Lower leg skin (tissue), 4 donors: ENCODE measurements at places on chromosomes 7 and 10.

DNA sequence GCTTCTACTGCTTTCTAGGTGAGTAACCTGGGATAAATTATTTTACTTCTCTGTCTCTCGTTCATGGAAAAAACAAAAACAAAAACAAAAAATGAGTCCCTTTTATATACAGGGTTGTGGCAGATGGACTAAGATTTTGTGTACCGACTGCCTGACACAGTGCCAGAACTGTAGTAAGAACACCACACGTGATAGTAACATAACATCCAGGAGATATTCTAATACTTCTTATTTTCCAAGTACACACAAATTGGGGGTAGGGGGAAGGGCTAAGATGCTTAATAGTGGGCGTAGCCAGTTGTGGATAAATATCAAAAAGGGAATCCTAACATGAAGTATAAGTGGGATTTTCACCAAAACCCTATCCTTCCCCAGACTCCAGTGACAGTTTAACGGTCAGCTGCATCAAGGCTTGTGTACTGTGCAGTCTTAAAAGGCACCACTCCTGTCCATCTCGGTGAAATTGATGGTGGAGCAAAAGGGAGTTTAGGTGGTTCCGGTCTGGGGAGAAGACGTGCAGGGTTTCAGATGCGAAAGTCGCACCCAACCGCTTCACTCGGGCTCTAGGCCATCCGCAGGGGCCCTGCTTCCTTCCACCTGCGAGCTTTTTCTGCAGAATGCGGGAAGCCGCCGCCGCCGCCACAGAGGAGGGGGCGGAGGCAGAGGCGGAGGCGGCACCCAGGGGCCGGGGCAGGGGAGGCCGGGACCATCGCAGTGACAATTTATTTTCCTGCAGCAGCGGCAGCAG, at the start of gene STAMBPL1:
TSS of gene STAMBPL1 (plus strand) at position 712 of the 748 bp plus-strand sequence. CDS start 21,464 bp downstream, outside the sequence.
- peak; percentile 92 for DNase-seq

DNA sequence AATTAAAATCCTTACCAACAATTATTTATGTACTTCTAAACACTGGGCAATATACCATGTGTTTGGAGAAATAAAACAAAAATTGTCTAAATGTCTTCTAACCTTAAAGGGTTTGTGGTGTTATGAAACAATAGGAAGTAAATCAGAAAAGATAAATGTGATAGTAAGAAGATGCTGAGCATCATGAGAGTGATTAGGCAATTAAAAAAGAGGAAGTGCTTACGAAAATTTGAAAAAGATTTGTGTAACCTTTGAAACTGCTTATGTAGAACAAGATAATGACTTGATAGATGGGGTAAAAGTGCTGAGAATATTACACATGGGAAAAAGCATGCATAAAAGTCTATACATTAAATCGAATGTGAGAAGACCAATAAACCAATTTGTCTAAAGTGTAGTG, 573.4 kb upstream of the CNTNAP2 start:
- DNase-seq = no peak

DNA sequence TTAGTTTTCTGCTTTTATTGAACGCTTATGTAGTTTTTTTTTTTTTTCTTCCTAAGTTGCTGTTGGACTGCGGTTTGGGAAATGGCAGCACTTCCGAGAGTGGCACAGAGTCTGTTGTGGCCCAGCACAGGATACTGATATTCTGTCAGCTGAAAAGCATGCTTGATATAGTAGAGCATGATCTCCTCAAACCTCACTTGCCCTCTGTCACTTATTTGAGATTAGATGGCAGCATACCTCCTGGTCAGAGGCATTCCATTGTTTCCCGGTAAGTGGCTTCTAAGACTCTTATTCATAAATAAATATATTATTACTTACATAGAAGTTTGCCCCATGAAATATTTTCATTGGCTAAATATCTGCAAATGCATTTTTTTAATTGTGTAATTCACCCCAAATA, 101.1 kb downstream of the BTAF1 start:
- no peak for DNase-seq

GRCh38 chr7:7889791-7890568, 78.6 kb upstream of the GLCCI1 start:
- no peak for DNase-seq

DNA sequence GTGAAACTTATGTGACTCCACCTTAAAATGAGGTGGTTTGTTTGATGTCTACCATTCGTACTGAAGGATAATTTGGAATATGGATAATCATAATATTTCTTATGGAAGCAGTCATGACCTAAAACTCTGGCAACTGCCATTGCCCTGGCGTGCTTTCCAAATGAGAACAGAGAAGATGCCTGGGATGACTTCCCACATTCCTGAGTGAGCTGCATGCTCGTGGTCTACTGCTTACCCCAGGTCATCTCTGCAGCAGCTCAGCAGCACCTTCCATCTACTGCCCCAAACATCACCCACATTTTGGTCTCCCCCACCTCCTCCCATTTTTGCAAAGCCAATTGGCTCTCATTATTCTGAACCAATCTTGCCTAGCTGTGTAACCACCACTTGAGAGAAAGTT, 40.1 kb downstream of the LYZL1 start:
- no peak for DNase-seq

DNA sequence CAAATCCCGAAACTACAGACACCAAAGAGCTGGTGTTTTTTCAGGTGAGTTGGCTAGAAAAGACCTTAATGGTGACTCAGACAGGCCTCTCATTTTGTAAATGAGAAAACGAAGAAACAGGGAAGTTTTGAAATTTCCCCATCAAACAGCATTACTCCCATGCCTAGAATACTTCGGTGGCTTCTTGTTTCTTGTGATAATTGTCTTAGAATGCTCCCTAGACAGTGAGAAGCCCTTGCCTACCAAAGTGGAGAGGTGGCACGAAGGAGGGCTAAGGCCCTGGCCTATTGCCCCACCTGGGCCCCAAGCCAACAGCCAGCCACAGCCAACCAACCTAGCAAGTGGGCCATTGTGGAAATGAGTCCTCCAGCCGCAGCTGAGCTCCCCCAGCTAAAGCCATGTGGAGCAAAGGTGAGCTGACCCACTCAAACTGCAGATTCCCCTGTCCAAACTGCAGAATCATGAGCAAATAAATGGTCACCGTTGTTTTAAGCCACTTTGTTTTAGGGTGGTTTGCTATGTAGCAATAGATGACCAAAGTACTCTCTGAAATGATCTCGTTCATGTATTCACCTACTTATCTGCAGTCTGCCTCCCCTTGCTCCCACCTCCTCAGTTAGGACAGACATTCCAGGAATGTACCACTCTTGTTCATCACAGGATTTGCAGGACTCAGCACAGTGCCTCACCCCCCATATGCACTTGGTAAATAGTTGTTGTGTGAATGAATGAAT, 97.7 kb upstream of the FGFR2 start:
- DNase-seq = no peak

DNA sequence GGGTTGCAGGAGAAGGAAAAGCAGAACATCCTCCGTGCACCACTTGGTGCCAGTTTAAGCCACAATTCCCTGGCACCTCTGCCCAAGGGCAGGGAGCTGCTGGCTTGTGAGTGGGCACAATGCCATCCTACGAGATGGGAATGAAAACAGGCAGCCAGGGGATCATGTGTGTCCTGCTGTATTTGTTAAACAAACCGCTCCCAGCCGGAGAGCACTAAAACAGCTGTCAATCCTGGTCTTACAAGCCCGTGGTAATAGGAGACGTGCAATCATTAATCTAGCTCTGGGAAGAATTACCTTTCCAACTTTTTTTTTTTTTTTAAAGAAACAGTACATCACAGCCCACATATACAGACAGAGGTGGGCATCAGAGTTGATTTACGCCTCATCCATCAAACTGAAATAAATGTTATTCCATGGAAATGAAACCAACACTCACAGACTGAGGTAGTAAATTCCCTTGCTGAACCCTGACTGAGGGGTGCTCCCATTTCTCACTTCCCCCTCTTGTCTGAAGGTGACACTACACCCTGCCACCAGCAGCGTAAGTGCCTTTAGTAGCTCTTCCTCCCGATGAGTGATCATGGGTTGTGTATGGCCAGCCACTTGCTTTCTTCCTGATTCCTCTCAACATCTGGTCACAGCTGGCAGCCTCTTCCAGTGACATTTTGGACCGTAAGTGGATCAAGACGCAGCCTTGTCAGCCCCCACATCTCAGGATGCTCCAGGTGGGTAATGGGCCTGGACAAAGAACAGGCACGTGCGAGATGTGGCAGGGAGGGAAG, 143.8 kb downstream of the TEX36 start:
- no peak for DNase-seq

GRCh38 chr10:45278860-45279498, 36.4 kb downstream of the OR13A1 start:
- DNase-seq = no peak

DNA sequence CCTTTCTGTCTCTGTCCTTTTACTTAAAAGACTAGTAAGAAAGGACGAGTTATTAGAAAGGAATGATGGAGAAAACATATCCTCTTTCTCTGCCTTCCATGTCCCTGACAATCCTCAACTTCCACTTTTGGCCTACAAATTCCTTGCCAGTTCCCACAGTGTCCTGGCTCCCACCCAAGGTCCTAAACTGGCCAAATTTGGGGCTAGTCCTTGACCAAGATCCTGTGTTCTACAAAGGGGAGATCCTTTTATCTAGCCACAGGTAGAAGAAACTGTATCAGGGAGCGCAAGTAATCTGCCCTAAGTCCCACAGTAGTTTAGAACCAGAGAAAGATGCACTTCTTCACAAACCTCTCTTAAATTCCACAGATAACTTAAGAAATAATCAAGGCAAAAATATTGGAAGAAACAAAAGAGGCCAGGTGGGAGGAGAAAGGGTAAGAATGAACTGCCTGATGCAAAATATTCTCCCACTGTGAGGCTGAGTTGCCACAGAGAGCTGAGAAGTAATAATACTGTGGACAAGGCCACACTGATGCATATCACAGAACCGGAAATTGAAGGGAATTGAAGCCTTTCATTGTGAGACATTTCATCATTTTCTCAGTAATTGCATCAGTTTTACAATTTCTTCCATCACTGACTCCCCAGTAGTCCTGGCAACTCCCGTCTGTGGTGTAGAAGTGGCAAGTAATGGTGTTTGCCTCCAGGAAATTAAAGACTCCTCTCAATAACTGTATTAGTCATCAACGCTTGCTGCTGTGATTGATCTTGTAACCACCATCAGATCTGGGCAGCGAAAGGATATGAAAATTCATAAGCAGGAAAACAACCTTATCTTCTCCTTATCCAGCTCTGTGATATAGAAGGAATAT, 47.2 kb downstream of the DNAJC12 start:
- no peak for DNase-seq

GRCh38 chr7:4722960-4723630, 41.0 kb downstream of the FOXK1 start:
- no peak for DNase-seq

- DNase-seq = no peak
Observed at GRCh38 chr7:131456338-131456737, 100.1 kb downstream of the PODXL start.

DNA sequence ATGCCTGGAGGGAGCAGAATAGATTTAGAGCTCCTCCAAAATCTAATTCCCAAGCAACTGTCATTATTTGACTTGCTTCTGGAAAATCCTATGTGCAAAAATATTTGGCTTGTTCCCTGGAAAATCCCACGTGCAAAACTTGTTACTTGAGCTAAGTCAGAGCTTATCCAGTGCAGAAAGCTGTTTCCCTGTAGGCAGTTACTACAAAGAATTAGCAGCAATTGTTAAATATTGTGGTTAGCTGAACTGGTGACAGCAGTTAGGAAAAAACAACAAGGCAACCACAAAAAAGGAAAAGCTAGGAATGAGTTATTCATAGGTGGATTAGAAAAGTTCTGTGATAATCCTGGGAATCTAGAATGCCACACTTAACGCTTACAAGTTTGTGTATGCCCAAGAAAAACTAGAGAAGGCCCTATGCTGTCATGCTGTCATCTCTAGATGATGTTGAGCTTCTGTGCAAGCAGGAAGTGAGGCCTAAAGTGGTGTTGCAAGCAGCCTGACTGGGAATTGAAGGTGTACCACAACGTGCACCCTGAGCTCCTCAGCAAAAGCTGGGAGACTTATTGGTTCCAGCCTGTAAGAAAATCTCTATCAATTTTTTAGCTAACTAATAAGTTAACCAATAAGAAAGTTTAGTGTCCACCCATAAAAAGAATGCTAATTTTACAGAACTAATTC, 738.6 kb upstream of the LRRTM3 start:
- no peak for DNase-seq

DNA sequence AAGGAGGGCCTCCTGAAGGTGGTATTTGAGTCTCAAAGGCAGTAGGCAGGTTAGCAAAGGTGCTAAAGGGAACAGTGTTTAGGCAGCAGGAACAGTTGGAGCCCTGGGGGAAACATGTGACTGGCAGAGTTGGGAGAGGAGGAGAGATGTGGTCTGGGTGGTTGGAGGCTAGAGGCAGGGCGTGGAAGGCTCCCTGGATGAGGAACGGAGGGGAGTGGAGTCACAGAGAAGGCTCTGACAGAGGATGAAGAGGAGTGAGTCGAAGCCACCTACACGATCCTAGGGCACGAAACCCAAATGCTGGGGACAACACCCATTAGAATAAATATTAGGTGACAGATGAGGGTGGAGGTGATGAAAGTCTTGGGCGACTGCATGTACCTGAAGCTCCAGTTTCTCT, 19.6 kb upstream of the MGMT start:
- DNase-seq = peak; percentile 63

DNA sequence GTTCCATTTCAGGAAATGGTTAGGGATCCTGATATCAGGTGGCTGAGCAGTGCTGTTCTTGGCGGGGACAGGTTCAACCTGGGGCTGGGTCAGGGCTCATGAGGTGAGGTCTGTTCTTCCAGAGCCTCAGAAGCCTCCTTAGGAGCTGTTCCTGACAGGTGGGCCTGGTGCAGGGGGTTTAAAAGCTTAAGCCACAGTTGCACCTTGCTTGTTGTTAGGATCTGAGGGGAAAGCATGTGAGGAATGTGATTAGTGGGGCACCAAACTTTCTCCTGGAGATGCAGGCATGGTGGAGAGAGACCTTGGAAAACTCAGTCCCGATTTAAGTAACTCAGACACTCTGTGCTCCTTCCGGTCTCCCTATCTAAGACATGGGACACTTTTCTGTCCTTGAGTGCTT, 18.7 kb upstream of the CRHR2 start:
- DNase-seq = no peak

- DNase-seq = no peak
Observed at GRCh38 chr7:29080803-29081202, 65.5 kb downstream of the CPVL start.

DNA sequence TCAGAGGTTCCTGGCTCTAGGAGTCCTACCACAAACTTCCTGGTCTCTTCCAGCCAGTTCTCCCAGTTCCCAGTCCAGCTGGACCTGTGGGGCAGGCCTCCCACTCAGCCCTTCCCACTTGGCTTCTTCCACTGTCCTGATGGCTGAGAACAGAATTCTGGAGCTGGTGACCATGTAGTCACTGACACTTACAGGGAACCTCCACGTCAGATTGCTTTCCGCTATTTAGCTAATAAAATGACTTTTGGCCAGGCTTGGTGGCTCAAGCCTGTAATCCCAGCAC, 63.5 kb upstream of the ZRANB1 start:
- DNase-seq = no peak

DNA sequence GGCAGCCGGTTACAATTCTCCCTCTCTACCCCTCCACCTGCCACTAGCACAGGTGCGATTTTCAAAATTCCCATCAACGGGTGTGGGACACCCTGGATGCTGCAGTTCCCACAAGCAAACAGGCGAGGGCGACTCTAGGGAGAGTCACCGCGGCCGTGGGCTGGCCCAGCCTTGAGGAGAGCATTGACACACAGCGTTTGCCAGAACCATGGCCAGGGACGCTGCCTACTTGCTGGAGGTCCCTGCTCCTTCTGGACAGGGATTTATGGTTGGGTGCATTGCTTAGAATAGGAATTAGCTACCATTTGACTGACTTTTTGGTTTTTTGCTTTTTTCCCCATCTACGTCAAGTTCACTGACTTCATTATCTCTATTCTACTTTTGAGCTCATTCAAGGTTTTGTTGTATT, 19.0 kb upstream of the CLDN4 start:
- DNase-seq = no peak

GRCh38 chr7:43377196-43377960, 205.5 kb upstream of the STK17A start:
- DNase-seq = no peak
